ENCODE measurements at places on chromosomes 4 and X.

DNA sequence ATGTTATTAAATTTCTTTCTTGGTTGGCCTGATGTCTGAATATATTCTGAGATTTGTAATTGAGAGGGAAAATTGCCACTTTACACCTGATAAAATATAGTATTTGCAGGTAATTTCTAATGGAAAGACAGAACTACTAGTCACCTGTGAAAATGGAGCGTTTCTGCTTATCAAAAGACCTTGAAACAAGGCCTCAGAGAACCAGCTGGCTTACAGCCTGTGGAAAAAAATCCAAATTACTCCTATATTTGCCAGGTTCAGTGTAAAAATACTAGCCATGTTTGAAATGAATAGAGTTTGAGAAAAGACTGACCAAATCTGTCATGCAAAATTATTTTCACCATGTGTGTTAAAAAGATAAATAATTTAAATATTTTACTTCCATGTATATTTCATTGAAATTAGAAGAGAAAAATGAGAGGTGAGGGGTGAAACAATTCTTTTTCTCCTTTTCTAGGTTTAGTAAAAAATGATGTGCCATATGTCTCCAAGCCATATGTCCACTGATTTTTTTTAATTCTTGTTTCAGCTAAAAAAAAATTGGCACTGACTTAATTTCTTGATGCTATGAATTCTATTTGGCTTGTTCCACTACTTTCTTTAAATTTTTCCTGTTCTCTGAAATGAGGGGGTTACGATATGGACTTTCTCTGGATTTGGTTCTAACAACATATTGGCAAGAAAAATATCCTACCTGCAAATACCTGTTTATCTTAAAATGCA lies 464.9 kb downstream of the GRXCR1 start:
- DNase-seq: no peak

- DNase-seq: no peak
These were observed 130.5 kb upstream of the APOOL start for GRCh38 chrX:84873176-84873575.

- no peak for DNase-seq
These were observed 41.7 kb downstream of the ATP11C start for GRCh38 chrX:139890991-139891700.

GRCh38 chr4:79429113-79429903 lies 21.3 kb upstream of the GK2 start:
- no peak for DNase-seq

- no peak for DNase-seq
These were observed 32.1 kb downstream of the FBXW7 start for GRCh38 chr4:152503653-152504290.

GRCh38 chr4:11487868-11488544 lies 59.3 kb upstream of the HS3ST1 start:
- no peak for DNase-seq

DNA sequence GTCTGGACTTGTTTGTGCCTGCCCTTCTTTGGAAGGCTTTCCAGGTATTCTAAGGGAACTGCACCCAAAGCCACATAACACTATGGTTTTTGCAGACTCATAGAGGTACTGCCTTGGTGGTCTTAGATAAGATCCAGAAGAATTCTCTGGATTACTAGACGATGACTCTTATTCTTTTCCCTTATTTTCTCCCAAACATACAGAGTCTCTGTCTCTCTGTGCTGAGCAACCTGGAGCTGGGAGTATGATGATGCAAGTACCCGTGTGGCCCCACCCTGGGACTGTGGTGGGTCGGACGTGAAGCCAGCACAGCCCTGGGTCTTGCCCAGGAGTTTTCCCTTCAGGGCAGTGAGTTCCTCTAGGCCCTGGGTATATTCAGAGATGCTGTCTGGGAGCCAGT lies 1342.4 kb upstream of the TENM3 start:
- DNase-seq: no peak

- no peak for DNase-seq
These were observed 77.4 kb downstream of the PSAPL1 start for GRCh38 chr4:7357323-7357722.

GRCh38 chrX:44974451-44974850 lies 101.5 kb downstream of the KDM6A start:
- no peak for DNase-seq

GRCh38 chr4:105022811-105023667 lies 123.6 kb upstream of the TET2 start:
- no peak for DNase-seq

DNA sequence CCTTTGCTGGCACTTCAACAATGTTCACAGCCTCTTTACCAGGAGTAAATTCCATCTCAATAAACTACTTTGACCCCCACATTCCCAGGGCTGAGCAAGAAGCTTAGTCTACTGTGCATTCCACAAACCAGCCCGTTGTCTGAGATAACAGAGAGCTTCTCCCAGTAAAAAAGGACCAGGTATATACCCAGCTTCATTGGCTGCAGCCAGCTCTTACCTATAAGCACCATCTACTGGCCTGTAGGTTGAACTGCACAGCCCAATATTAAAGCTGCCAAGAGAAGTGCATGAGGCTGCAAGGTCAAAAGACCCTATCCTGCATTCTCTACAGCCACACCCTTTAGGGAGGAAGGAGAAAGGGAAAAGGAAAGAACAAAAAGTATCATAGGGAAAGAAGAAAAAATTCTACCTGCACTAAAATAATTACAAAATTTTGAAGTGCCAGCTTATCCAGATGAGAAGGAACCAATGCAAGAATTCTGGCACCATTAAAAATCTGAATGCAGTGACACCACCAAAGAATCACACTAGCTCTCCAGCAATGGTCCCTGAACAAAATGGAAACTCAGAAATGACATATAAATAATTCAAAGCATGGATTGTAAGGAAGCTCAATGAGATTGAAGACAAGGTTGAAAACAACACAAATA lies 45.7 kb upstream of the INTU start:
- DNase-seq: no peak

DNA sequence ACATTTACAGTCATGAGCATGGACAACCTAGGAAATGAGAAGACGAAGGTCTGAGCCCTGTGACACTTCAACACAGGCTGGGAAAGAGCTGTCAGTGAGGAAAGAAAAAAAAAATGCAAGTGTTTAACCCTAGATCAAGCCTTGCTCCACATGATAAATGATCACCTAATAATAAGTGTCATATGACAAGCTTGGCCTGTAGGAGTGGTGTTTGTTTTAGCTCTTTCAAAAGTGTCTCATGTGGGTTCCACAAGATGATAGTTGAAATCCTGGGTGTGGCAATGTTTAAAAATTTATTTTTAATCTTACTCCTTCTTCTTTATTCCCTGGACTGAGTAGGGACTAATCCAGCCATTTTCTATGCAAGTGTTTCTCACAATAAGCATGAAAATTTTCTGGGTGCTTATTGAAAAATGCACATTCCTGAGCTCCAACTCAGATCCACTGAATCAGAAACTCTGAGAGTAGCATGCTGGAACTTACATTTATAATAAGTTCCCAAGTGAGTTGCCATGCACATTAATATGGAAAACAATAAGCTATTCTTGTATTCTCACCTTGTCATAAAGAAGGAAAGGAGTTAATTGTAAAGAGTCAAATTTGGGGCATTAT lies 138.3 kb downstream of the AREG start:
- DNase-seq: no peak

DNA sequence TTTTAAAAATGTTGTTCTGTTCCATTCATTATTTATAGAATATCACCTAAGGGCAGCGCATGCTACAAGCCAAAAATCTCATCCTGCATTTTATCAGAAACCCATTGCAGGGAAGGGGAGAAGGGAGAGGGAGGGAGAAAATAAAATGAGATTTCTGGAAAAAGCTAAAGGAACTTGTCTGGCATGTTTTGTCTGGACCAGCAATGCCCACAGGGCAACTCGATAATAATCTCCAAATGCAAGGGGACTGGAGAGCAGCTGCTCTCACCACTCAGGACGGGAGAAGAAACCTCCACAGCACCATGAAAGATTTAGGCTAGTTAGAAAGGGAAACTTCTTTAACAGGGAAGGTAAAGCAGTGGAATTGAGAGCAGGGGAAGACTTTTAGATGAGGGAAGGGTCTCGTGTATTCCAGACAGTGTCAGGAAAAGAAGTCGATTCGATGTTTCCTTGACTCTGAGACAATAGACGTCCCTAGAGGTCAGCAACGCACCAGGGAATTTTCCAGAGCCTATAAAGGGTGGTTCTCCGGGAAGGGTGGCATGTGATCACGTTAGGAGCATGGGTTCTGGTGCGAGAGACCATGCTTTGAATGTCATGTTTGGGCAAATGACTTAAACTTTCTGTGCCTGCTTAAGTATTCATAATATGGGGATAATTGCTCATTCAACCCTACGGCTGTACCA lies 132.2 kb upstream of the NDP start:
- DNase-seq: no peak

DNA sequence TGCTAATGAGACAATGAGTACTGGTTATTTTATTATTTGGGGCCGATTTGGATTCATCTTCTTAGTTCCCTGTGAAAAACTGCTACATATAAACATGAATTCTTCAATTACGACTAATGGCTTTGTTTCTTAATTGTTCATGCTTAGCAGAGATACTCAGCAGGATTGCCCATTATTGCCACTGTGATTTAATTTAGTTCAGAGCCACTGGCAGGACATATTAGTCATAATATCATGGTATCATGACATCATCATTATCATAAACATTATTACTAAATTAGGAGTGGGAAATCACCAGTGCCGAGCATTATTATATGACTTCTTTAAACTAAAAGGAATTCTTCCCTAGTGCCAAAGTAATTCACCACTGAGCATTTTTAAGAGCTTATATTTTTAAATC lies 201.4 kb downstream of the SPOCK3 start:
- DNase-seq: no peak

DNA sequence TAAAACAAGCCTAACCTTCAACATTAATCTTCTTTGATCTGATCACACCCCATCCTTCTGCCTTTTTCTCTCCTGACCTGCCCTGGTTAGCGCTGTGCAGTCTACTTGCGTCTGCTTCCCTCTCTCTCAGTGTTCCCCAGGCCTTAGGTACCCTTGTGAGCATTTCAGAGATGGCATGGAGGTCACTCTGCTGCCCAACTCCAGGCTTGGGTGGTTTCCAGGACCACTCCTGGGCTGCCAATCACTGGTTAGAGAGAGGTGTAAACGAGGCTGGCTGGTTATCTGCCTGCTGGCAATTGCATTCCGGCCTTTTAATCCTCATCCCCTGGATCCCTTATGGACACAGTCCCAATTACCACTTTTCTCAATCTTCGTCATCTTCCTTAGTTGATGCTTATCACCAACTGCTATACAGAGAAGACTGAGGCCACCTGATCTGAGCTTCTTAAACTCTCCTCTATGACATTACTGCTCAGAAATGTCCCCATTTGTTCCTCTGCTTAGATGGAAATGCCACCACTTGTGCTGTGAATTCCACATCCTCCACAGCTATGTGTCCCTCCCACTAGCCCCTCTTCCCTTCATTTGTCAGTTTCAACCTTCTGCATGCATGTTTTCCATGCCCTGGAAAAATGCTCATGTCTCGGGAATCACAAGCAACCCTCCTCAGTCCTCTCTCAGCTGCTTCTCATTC lies 29.0 kb upstream of the BCLAF3 start:
- DNase-seq: no peak

DNA sequence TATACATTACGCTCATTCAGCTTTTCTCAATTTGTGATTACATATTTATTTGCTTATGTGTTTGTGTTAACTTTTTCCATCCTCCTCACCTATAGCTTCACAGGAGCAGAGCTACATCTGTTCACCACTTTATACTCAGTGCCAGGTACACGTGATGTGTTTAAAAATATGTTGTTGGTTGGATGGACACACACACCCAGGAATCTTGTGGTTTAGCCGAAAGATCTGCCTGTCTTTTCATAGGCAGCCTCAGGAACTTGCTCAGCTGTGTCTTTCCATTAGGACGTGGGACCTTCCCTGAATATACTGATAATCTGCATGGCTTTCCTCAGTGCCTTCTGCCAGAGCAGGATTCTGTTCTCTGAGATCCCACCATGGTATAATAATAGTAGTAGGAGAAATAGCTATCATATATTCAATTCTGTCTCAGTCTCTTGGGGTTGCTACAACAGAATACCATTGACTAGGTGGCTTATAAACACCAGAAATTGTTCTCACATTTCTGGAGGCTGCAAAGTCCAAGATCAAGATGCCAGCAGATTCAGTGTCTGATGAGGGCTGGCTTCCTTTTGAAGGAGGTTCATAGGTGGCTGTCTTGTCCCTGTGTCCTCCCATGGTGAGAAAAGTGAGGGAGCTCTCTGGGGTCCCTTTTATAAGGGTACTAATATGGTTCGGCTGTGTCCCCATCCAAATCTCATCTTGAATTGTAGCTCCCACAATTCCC lies 50.0 kb upstream of the SOD3 start:
- no peak for DNase-seq

DNA sequence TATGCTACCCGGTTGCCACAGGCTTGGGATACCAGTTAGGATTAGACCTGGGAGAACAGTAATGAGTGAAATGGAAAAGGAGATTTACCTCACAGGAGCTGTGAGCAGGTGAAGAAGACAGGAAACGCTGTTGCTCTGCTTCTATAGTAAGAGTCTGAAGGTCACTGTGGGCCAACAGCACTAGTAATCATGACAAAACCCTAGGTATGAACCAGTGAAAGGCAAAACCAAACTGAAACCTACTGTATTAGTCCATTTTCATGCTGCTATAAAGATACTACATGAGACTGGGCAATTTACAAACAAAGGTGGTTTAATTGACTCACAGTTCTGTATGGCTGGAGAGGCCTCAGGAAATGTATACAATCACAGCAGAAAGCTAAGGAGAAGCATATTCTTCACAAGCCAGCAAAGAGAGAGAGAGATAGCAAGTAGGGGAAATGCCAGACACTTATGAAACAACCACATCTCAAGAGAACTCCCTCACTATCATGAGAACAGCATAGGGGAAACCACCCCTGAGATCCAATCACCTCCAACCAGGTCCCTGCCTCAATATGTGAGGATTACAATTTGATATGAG lies 736.7 kb upstream of the INTU start:
- DNase-seq: no peak

- no peak for DNase-seq
These were observed 6.8 kb upstream of the OCIAD2 start for GRCh38 chr4:48913346-48913745.

DNA sequence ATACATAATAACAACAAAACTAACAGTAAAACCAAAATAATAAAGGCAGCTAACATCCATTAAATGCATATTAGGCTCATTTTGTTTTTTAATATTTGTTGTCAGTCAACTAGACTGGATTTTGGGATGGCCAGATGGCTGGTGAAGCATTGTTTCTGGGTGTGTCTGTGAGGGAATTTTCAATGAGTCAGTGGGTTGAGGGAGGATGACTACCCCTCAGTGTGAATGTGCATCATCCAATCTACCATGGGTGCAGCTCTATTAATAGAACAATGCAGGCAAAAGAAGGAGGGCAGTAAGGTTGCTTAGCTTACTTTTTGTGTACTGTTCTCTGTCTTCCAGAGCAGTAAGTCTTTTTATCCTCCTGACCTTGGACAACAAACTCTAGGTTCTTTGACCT lies 484.2 kb upstream of the HS3ST1 start:
- no peak for DNase-seq

DNA sequence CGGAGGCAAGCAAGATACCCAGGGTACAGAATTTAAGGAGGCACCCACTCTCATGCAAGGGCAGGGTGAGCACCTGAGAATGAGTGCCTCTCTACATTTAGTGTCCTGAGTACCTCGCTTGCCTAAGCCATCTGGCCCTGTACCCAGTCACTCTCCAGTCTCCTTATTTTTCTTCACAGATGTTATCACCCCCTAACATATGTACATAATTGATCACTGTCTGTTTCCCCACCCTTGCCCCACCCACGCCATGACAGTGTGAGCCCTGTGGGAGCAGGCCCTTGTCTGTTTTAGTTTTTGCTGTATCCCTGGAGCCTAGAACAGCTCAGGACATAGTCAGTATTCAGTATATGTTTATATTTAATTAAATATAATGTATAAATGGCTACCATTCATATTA lies 113.6 kb downstream of the SPRY1 start:
- DNase-seq: no peak

All from naive thymus-derived CD8-positive, alpha-beta T cell (primary cell).